Esophagus squamous epithelium (tissue), 5 donors: ENCODE measurements at places on chromosomes 4 and X. TPM values are rescaled to one million over a fixed set of nuclear protein-coding genes. Genes with fewer than 3 reads are reported as not detected.

The GJB1 gene
- 0.19 TPM for total RNA-seq

The SYP gene
- 0.15 TPM for total RNA-seq

The EOLA1 gene
- total RNA-seq, result 9.0 TPM

The COL4A5 gene
- 17.2 TPM for total RNA-seq

DNA sequence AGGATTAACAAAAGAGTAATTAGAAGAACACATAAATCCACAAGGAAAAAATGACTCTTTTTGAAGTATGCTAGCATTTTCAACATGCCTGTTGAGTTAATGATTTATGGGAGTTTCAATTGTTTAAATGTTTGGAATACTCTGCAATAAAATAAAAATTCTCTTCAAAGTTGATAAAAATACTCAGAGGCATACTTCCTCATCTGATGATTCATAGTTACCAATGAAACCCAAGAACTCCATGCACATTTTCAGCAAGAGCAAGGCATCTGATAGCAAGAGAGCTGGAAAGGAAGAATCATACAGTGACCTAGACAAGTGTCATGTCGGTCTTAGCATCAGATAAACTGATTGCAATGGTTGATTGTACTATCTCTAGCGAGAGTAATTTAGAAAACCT lies 443.7 kb upstream of the ATOH1 start:
- H3K4me3 ChIP-seq, result no peak overlapping the region
- DNase-seq, result no peak
- H3K4me1 ChIP-seq, result no peaks in the 10 kb centered on the region
- H3K36me3 ChIP-seq, result no peaks in the 10 kb centered on the region
- H3K27ac ChIP-seq, result no peak overlapping the region
- H3K27me3 ChIP-seq, result no peaks in the 10 kb centered on the region

DNA sequence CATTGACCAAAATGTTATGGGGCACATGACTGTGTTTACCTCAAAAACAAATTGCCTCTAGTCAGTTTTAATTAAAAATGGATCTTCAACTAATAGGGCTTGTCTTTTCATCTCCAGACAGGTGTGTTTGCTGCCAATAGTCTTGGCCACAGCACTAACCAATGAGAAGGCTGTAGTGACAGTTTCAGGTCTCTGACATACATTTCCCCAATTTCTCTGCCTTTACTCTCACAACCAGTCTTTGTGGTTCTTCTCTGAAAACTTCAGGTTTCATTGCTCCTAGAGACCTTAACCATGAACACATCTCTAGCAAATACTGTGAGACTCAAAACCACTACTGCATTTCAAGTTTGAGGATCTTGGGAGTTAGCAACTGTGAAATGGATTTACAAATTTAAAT lies 3.5 kb upstream of the EDNRA start:
- H3K27ac ChIP-seq, result no peak overlapping the region
- H3K36me3 ChIP-seq, result no peaks in the 10 kb centered on the region
- H3K4me3 ChIP-seq, result no peak overlapping the region
- DNase-seq, result no peak

GRCh38 chrX:3636803-3637202 lies 76.6 kb downstream of the PRKX start:
- H3K27ac ChIP-seq, result no peak overlapping the region
- no peak overlapping the region for H3K4me3 ChIP-seq
- H3K4me1 ChIP-seq, result no peaks in the 10 kb centered on the region
- H3K27me3 ChIP-seq, result no peaks in the 10 kb centered on the region

DNA sequence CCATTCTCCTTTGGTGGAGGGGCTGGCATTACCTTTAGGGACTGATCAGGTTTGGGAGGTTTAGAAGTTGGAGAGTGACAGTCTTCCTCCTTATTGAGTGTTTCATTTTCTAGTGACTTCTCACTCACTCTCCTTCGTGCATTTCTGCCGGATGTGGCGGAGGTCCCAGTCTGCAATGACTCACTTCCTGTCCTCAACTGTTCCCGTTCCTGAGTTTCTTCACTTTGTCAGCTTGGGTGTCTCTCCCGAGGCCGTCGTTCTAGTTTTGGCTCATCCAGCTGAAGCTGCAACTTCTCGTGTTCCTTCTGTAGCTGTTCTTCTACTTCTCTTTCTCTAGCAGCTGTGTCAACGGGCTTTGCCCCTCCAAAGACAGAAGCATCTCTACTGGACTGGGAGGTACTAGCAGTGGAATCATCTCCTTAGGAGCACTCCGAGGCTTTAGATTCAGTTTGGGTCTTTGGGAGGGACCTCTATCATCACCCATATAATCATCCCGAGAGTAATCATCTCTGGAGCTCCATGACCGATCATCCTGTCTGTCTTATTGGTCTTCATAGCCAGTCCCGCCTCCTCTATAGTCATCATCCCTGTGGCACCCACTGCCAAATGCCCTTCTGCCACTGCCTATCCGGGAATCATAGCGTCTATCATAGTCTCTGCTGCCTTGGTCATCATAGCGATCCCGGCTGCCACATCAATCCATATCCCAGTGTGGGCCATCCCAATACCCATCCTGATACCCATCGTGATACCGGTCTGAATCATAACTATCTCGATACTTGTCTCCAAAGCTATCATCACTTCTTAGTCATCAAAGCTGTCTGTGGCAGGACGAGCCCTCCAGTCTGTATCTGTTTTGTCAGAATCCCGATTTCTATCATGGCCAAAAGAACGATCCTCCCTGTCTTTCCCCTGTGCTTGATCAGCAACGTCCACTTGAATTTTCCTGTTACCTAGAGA lies 35.3 kb upstream of the VSIG4 start:
- H3K36me3 ChIP-seq, result no peaks in the 10 kb centered on the region
- no peaks in the 10 kb centered on the region for H3K27me3 ChIP-seq
- H3K27ac ChIP-seq, result no peak overlapping the region
- peak; percentile 1 for DNase-seq
- H3K4me1 ChIP-seq, result no peaks in the 10 kb centered on the region
- no peak overlapping the region for H3K4me3 ChIP-seq

GRCh38 chr4:97910005-97910404 lies 233.3 kb downstream of the STPG2 start:
- H3K27ac ChIP-seq, result no peak overlapping the region
- H3K4me3 ChIP-seq, result no peak overlapping the region
- H3K36me3 ChIP-seq, result no peaks in the 10 kb centered on the region
- no peak for DNase-seq
- H3K27me3 ChIP-seq, result no peaks in the 10 kb centered on the region

DNA sequence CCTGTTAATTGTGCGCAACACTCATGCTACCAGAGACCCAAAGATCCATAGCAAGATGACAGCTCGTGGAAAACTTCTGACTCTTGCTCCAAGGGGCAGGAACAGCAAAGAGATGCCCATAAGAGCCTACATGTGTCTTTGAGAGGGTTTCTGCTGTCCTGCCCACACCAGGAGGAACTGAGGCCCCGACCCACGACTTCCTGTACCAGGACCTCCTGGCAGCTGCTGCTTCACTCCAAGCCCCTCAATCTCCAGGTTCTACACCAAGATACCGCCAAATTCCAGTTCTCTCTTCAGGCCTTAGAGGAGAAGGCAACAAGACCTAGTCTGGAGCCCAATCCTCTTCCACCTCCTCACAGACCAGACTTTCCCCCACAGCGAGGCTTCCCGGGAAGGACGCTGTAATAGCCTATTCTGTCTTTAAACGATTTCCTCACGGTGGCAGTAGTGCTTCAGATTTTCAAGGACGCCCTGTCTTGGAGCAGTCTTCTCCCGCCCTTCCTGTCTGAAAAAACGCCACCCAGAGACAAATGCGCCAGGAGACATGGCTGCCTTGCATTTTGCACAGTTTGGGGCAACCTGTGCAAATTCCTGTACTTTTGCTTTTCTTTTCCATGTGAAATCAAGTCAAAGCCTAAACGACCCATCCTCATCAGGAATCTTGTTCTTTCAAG lies 230.2 kb upstream of the STK26 start:
- H3K27me3 ChIP-seq, result no peaks in the 10 kb centered on the region
- H3K4me3 ChIP-seq, result peak overlapping the region; percentile 44
- peak; percentile 41 for DNase-seq
- H3K27ac ChIP-seq, result no peak overlapping the region
- no peaks in the 10 kb centered on the region for H3K4me1 ChIP-seq

DNA sequence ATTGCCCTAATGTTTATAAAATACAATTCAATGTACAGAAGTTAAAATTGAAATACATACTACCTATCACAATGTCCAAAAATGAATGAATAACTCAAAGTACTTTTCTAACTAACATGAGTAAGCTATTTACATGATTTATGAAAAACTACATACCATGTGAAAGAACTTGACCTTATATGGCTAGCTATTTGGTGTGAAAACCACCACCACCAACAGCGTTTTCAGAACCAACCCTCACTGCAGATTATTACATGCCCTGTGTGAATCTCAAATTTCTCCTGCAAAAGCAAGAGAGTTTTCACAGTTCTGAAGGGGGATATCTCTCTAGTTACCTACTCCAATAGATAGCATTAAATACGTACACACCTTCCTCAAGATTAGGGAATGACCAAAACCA lies 198.5 kb downstream of the SPATA18 start:
- no peak overlapping the region for H3K27ac ChIP-seq
- H3K4me3 ChIP-seq, result no peak overlapping the region
- DNase-seq, result no peak
- H3K36me3 ChIP-seq, result no peaks in the 10 kb centered on the region
- no peaks in the 10 kb centered on the region for H3K27me3 ChIP-seq
- H3K4me1 ChIP-seq, result peaks cover 12% of the 10 kb centered on the region

DNA sequence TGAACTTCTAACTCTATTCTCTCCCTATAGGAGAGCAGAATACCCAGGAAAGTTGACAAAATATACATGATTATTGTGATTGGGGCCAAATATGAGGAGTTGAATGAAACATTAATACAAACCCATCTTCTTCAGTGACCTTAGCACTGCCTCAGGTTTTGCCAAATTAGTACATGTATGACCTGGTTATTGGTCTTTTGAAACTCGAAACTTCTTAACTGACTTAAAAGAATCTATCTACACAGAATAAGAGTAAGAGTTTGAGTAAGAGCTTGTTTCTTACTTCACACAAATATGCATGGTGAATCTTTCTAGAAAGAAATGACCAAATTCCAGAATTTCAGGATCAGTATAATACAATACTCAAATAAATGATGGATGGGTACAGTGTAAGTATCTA lies 213.0 kb upstream of the GK2 start:
- H3K4me1 ChIP-seq, result peaks cover 7% of the 10 kb centered on the region
- no peak overlapping the region for H3K27ac ChIP-seq
- H3K27me3 ChIP-seq, result no peaks in the 10 kb centered on the region

- no peaks in the 10 kb centered on the region for H3K36me3 ChIP-seq
- H3K4me3 ChIP-seq, result no peak overlapping the region
- no peak overlapping the region for H3K27ac ChIP-seq
- no peak for DNase-seq
Observed at GRCh38 chrX:1076871-1077651, 135.4 kb downstream of the CRLF2 start.

DNA sequence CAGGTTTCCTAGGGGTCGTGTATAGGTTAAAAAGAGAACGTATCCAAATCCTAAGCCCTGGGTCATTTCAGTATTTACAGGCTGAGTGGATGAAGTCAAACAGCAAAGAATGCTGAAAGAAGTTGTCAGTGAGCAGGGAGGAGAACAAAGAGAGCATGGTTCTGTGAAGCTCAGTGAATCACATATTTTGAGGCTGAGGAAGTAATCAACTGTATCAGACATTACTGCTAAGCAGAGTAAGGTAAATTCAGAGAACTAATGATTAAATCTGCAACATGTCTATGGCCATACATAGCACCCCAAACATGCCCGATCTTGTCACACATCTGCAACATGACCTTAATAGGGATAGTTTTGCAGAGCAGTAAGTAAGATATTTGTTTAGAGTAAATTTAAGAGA lies 1130.3 kb downstream of the RAPGEF2 start:
- no peaks in the 10 kb centered on the region for H3K4me1 ChIP-seq
- H3K4me3 ChIP-seq, result no peak overlapping the region
- no peak for DNase-seq
- H3K27ac ChIP-seq, result no peak overlapping the region
- no peaks in the 10 kb centered on the region for H3K27me3 ChIP-seq

- H3K27ac ChIP-seq, result no peak overlapping the region
- DNase-seq, result no peak
- H3K4me3 ChIP-seq, result no peak overlapping the region
- H3K4me1 ChIP-seq, result no peaks in the 10 kb centered on the region
- no peaks in the 10 kb centered on the region for H3K27me3 ChIP-seq
- H3K36me3 ChIP-seq, result no peaks in the 10 kb centered on the region
Observed at GRCh38 chr4:187558391-187558790, 437.2 kb upstream of the ZFP42 start.

DNA sequence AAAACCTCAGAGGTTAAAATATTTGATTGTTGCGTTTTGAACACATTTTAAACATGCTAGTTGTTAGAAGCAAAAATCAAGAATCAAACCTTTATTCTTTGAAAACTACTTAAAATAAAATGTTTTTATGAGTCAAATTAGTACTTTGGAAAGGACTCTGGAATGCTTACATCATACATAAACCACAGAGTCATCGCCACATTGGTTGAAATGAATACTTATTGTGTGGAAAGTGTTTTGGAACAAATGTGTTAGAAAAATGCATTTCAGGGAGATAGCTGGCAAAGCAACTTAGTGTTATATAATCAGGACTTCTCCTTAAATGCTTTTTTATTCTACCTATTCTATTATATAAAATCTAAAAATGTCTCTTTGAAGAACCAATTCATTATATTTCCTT lies 49.4 kb upstream of the CAMK2D start:
- no peak for DNase-seq
- H3K4me1 ChIP-seq, result no peaks in the 10 kb centered on the region
- H3K27ac ChIP-seq, result no peak overlapping the region
- H3K27me3 ChIP-seq, result no peaks in the 10 kb centered on the region
- H3K36me3 ChIP-seq, result no peaks in the 10 kb centered on the region
